ENCODE measurements at places on chromosomes 2 and 18.

- no peak for DNase-seq
These were observed 88.5 kb downstream of the RIF1 start for GRCh38 chr2:151498178-151498577.

GRCh38 chr2:37925063-37925897 is at the start of gene RMDN2:
Gene RMDN2 (plus strand): TSS chr2:37925287. CDS start chr2:37929278, 3,991 bp downstream.
- DNase-seq: no peak

DNA sequence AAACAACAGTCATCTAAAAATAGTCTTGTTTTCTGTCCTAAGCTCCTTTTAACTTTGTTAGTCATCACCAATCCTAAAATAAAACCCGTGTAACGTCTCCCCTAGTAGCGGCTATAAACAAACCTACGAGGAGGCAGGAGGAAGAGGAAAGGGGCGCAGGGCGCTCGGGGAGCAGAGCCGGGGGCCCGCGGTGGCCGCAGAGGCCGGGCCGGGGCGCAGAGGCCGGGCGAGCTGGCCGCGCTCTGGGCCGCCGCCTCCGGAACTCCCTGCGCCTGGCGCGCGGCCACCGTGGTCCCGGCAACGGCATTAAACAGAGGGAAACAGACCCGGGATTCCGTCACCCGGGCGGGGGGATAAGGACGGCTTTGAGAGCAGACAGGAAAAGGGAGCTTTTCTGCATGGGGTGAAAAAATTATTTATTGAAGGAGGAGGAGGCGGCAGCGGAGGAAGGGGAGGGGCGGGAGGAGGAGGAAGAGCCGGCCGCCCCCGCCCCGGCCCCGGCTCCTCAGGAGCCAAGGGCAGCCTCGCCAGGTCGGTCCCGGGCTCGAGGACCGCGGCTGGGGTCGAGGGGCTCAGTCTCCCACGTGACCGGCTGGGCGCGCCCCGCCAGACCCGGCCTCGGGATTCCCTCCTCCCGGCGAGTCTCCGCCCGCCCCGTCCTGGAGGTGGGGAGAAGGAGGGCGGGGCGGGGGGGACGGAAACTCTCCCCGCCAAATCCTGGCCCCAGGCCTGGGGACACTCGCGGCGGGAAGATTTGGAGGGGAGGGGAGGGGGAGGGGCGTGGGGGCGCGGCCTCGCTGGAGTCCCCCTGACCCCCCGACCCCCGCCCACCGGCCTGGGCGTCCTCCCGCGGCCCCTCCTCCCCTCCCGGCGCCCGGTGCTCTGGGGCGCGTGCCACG is 1.8 kb upstream of the NFATC1 start:
- DNase-seq: no peak

DNA sequence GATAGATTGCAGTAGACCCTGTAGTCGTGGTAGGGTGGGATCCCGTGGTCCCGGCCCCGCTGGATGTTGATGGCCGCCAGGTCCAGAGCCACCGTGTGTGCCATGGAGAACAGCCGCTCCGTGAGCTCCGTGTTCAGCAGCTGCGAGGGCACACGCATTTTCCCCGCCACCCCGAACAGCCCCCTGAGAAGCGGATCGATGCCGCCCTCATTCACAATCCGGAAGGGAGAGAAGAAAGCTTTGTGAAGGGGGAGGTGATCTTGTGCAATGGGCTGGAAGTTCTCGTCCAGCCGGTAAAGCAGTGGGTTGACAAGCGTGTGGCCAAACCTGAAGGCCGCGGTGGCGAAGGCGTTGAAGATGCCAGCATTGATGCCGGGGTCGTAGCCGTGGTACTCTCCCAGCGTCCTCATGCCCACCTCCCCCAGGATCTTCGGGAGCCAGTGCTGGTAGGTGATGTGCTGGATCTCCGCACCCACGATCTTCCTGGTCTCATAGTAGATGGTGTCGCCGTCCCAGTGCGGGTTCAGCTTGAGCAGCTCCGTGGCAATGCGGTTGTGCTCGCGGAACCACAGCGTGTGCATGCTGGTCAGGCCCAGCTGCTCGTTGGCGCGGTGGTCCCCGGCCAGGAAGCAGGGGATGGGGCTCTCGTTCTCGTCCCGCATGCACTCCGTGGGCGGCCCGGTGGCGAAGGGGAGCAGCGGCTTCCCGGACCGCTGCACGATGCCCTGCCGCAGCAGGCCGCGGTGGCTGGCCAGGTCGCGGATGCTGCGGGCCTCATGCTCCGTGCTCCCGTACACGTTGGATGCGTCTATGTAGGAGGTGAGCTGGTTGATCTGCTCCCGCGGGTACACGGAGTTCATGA is 95.8 kb downstream of the PXDN start:
- DNase-seq: no peak
